ENCODE measurements at places on chromosomes 7 and 10. TPM values are rescaled to one million over a fixed set of nuclear protein-coding genes. Genes with fewer than 3 reads are reported as not detected.
A peak's percentile ranks its signal among the peaks of the same experiment; 100 is the strongest.

DNA sequence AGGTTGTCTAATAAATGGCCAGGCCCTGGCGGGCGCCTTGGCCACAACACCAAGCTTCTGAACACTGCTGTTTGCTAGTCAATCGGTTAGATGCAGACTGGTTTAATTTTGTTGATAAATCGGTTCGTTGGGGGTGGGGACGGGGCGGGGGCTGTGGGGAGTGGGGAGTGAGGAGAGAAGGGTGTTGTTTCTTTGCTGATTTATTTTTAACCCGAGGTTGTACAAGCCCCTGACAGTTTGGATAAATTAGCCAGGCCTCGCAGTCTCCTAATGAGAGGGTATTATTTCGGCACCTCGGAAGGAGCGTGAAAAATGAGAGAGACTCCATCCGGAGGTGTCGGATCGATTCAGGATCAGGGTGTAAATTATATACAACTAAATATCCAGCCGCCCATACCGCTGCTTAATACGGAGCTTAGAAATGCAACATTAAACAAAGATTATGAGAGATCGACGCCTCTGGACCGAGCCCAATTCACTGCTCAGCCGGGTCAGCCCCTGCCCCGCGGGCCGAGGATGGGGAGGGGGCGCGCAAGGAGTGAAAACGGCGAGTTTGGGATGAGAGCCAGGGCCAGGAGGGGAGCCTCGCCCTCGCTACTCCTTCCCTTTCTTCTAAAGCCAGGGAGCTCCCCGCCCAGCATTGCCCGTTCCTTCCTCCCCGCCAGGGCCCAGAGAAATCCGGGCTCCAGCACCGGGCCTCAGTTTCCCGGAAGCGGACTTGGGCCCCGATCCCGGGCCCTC is 8.0 kb downstream of the UNCX start:
- no peaks in the 10 kb centered on the region for H3K36me3 ChIP-seq
- H3K4me3 ChIP-seq = no peak overlapping the region
- no peak for DNase-seq
- no peak overlapping the region for H3K27ac ChIP-seq
- H3K4me1 ChIP-seq = peaks cover 16% of the 10 kb centered on the region
- peaks cover 85% of the 10 kb centered on the region for H3K27me3 ChIP-seq

- DNase-seq = peak; percentile 21
- peaks cover 34% of the 10 kb centered on the region for H3K27me3 ChIP-seq
- H3K27ac ChIP-seq = no peak overlapping the region
- no peaks in the 10 kb centered on the region for H3K4me1 ChIP-seq
- H3K36me3 ChIP-seq = no peaks in the 10 kb centered on the region
Measured at GRCh38 chr10:3043512-3044368, 23.6 kb upstream of the PFKP start.

DNA sequence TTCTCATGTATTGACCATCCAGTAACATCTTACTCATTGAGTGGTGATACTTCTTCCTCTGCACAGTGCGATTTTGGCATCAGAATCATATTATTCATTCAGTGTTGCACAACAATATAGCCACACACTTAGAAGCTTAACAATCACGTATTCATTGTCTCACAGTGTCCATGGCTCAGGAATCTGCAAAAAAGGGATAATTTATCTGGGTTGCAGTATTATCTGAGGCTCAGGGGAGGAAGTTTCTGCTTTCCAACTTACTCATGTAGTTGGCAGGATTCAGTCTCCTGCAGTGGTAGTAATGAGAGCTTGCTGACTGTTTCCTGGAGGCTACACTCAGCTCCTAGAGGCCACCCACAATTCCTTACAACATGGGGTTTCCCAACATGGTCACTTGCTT is 803.6 kb downstream of the SORCS1 start:
- H3K4me3 ChIP-seq = no peak overlapping the region
- no peaks in the 10 kb centered on the region for H3K4me1 ChIP-seq
- DNase-seq = no peak
- H3K27ac ChIP-seq = no peak overlapping the region
- H3K27me3 ChIP-seq = no peaks in the 10 kb centered on the region

DNA sequence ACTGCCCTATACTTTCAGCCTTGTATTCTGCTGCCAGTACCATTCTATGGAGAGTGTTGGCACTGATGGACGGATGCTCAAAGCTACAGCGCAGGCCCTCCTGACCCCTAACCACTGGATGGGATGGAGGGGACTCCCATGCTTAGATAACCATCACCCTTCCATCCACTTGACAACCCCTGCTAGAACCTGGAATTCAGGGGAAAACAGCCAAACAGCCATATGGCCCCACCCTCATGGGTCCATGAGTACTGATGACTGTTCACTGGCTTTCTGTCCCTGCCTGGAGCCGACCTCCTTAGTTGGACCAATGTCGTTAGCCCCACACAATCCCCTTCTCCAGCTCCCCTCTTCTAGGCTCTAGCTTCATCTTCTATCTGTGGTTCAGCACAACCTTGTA is 16.2 kb downstream of the DUSP5 start:
- H3K4me1 ChIP-seq = no peaks in the 10 kb centered on the region
- no peak overlapping the region for H3K4me3 ChIP-seq
- no peaks in the 10 kb centered on the region for H3K27me3 ChIP-seq
- H3K27ac ChIP-seq = no peak overlapping the region
- H3K36me3 ChIP-seq = peaks cover 30% of the 10 kb centered on the region
- no peak for DNase-seq

GRCh38 chr7:157519798-157520244 is 183.0 kb downstream of the DNAJB6 start:
- no peak for DNase-seq
- no peaks in the 10 kb centered on the region for H3K36me3 ChIP-seq
- H3K4me3 ChIP-seq = no peak overlapping the region
- H3K27ac ChIP-seq = no peak overlapping the region
- H3K27me3 ChIP-seq = peaks cover 28% of the 10 kb centered on the region

DNA sequence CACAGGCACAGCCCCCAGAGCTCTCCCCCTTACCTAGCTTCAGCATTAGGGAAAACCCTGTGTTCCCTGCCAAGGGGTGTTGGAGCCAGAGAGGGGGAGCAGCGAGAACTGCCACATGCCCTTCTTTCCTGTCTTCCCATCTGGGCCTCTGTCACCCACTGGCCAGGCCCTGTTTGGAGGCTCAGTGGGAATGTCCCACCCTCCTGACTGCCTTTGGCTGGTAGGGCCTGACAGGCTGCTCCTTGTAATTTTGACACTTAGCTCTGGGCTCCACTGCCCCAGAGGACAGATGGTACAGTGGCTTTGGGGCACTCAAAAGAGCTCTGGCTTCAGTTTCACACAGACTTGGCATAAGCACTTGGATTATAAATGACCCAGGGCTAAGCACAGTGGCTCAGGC is 50.6 kb downstream of the GRID2IP start:
- no peaks in the 10 kb centered on the region for H3K27me3 ChIP-seq
- DNase-seq = no peak
- H3K36me3 ChIP-seq = no peaks in the 10 kb centered on the region
- no peak overlapping the region for H3K4me3 ChIP-seq
- H3K4me1 ChIP-seq = peaks cover 2% of the 10 kb centered on the region
- H3K27ac ChIP-seq = no peak overlapping the region

DNA sequence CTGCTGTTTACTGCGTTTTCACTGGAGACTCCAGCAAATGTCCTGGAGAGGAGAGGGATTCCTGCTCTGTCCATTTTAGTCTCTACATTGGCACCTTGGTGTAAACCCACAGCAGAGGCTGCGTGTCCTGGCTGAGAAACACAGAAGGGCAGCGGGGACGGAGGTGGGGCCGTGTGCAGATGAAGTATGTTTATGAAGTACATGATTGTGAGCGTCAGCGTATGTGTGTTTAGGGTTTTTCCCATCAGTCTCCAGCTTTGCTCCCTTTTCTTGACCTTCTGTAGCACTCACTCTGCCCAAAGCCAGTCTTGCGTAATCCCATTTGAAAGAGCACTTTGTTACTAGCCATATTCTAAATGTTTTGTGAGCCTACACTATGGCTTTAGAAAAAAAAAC is 750.7 kb upstream of the SORCS1 start:
- H3K27me3 ChIP-seq = peaks cover 5% of the 10 kb centered on the region
- no peak overlapping the region for H3K4me3 ChIP-seq
- no peaks in the 10 kb centered on the region for H3K36me3 ChIP-seq

DNA sequence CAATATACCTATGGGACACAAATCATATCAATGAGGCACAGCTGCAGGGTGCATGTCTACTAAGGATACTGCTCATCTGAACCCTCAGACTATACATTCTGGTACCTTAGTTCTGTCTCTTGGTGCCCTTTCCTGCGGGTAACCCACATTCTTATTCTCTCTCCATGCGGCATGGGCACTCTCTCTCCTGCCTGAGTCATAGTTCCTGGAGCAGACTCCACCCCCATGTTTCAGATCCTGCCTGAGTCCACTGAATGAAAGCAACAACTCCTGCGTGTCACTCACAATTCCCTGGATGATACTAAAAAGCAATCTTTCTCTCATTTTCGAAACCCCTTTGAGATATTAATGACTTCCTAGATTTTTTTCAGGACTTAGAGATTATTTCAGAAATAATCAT is 653.1 kb upstream of the C7orf33 start:
- H3K27ac ChIP-seq = no peak overlapping the region
- no peaks in the 10 kb centered on the region for H3K27me3 ChIP-seq
- H3K36me3 ChIP-seq = no peaks in the 10 kb centered on the region
- no peak for DNase-seq
- H3K4me1 ChIP-seq = no peaks in the 10 kb centered on the region

- no peak overlapping the region for H3K4me3 ChIP-seq
- H3K36me3 ChIP-seq = no peaks in the 10 kb centered on the region
- no peaks in the 10 kb centered on the region for H3K4me1 ChIP-seq
Measured at GRCh38 chr7:137519947-137520346, 176.4 kb upstream of the PTN start.

DNA sequence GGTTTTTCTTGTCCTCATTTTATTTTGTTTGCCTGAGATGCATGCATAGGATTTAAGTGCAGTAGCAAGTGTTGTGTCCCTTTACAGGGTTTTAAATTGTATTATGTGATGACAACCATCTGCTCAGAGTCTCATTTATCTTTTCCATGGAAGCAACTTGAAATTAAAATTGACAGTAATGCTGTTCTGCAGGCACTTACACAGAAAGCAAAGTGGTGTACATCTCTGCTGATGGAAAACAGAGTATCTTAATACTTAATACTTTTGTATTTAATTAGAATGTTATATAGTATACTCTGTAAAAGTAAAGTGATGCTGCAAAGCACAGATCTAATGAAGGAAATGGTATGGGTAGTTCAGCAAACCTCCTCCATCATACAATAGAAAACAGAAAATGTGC is 482.9 kb downstream of the POM121L12 start:
- no peak overlapping the region for H3K4me3 ChIP-seq
- no peaks in the 10 kb centered on the region for H3K27me3 ChIP-seq
- H3K4me1 ChIP-seq = no peaks in the 10 kb centered on the region
- no peaks in the 10 kb centered on the region for H3K36me3 ChIP-seq

- H3K4me1 ChIP-seq = no peaks in the 10 kb centered on the region
- no peak overlapping the region for H3K27ac ChIP-seq
- no peak for DNase-seq
- no peak overlapping the region for H3K4me3 ChIP-seq
- no peaks in the 10 kb centered on the region for H3K27me3 ChIP-seq
Measured at GRCh38 chr10:75286901-75287300, 51.1 kb upstream of the COMTD1 start.

GRCh38 chr10:98028168-98028770 is 2.2 kb downstream of the CRTAC1 start:
- peaks cover 65% of the 10 kb centered on the region for H3K27me3 ChIP-seq
- peak; percentile 32 for DNase-seq
- H3K36me3 ChIP-seq = no peaks in the 10 kb centered on the region
- H3K27ac ChIP-seq = no peak overlapping the region
- no peak overlapping the region for H3K4me3 ChIP-seq

DNA sequence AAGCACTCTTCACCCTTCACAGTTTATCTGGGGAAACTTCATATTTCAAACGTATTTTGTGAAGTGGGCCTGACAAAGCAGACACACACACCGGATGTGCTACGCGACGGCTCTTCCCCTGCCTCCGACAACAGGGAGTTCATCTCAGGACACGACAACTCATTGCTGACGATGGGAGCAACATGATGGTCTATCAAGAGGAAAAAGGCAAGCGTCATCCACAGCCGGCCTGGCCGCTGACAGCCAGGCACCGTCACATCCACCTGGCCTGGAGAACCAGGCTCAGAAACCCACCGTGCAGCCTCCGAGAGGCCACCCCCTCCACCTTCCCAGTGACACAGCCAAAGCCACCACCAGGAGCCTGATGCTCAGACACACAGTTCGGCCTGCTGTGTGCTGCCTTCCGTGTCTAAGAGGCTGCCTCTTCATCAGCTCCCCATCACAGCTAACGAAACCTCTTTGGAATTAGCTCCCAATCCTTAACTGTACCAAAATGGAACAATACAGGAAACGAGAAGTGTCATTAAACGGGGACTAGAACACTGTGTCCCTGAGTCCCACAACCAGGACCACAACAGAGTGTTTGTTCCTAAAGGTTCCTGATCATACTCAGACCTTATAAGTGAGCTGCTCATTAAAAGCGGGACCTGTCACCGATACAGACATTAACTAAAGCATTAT is 76.7 kb downstream of the SFMBT2 start:
- H3K4me3 ChIP-seq = no peak overlapping the region
- DNase-seq = no peak
- peaks cover 10% of the 10 kb centered on the region for H3K36me3 ChIP-seq
- H3K27me3 ChIP-seq = peaks cover 2% of the 10 kb centered on the region
- H3K4me1 ChIP-seq = peaks cover 2% of the 10 kb centered on the region

DNA sequence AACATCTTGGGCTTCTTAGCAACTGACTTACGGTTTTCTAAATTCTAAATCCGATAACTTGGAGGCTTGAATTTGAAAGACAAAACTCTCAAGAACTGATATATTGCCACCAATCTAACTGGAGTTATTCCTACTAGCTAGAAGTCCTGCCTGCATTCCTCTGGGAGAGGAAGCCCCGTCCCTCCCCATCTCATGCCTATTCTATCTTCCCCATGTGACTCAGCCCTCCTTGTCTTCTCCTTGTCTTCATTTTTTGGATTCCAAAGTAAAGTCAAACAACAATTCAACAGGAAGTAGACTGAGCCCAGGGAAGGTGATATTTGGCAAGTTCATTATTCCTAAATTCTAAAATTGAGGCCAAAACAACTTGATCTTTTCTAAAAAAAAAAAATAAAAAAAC is 587.7 kb downstream of the KCNMA1 start:
- DNase-seq = no peak
- no peaks in the 10 kb centered on the region for H3K36me3 ChIP-seq
- no peaks in the 10 kb centered on the region for H3K27me3 ChIP-seq
- no peak overlapping the region for H3K4me3 ChIP-seq
- no peak overlapping the region for H3K27ac ChIP-seq

SH2B2 gene
- total RNA-seq = 1.3 TPM

FGF8 gene
- total RNA-seq = not detected

GDF2 gene
- not detected for total RNA-seq

DYNC1I1 gene
- total RNA-seq = not detected
